ENCODE measurements at places on chromosomes 3 and 15.

DNA sequence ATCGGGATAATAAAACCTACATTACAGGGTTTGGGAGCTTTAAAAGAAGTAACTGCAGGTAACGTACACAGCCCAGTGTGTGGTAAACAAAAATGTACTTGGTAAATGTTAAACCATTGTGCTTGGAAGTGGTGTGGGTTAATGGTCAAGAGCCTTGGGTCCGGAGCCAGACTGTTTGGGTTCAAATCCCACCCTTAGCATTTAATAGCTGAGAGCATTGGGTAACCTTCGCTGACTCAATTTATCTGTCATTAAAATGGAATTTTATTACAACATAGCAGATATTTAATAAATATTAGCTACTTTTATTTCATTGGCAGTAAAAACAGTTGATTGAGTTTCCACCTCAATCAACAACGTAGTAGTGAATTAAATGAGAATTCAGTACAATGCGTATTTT is 1.5 kb downstream of the FSTL1 start:
- DNase-seq = no peak

- no peak for DNase-seq
Measured at GRCh38 chr3:110393941-110394340, 677.7 kb upstream of the NECTIN3 start.

- no peak for DNase-seq
Measured at GRCh38 chr3:183487896-183488295, 59.5 kb upstream of the MCF2L2 start.

DNA sequence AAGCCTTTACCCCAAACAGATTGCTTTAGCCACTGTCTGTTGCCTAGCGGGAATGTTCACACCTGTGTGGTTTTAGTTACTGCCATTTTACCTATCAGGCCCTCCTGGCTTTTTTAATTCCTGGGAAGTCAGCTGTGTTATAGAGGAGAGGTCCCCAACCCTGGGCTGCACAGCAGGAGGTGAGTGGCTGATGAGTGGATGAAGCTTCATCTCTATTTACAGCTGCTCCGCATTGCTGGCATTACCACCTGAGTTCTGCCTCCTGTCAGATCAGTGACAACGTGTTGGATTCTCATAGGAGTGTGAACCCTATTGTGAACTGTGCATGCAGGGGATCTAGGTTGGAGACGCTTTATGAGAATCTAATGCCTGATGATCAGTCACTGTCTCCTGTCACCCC is 127.0 kb downstream of the MBNL1 start:
- DNase-seq = no peak

- DNase-seq = no peak
Measured at GRCh38 chr3:149967086-149967685, 3.5 kb downstream of the PFN2 start.

DNA sequence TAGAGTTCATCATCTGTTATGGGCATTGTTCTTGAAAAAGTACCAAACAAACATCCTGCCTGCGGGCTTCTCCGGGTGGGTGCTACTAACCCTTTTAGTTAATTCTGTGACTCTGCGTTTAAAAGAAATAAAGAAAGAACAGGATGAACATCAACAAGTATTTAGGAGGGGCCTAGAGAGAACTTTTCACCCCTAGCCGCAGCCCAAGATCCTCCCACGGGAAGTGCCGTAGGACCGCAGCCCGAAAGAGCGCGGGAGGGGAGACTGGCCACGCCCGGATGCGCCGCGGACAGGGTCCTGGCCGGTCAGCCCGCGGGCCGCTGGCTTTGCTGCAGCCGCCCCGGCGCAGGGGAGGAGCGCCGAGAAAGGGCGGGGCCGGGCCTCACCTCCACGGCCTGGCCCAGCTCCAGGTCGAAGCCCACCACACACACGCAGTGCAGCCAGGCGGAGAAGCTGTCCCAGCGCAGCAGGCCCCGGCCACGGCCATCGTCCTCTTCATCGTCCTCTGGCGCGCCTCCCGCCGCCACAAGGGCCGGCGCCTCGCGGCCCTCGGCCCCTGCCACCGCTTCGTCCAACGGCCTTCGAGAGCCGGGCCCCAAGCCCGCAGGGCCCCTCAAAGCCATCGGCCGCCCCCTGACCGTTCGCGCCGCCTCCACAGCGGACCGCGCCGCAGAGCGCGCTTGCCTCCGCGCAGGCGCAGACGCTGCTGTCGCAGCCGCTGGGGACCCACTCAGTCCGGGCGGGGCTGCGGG is at the start of gene DENND6A:
DENND6A (minus strand) TSS at position 682 of the 752 bp plus-strand sequence; CDS start at position 623, 59 bp downstream.
- DNase-seq = peak; percentile 42

- no peak for DNase-seq
Measured at GRCh38 chr3:53674582-53674981, 171.6 kb downstream of the CHDH start.

GRCh38 chr3:190369668-190370295 is 18.2 kb upstream of the CLDN16 start:
- no peak for DNase-seq

- DNase-seq = no peak
Measured at GRCh38 chr3:89038869-89039268, 68.6 kb upstream of the EPHA3 start.

DNA sequence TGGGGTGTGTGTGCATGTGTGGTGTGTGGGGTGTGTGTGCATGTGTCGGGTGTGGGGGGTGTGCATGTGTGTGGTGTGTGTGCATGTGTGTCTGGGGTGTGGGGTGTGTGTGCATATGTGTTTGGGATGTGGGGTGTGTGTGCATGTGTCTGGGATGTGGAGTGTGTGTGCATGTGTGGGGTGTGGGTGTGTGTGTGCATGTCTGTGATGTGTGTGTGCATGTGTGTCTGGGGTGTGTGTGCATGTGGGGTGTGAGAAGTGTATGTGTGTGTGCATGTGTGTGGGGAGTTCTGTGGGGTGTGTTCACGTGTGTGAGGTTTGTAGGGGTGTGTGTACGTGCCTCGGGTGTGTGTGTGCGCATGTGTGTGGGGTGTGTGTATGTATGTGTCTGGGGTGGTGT is 6.7 kb upstream of the OCA2 start:
- DNase-seq = no peak

- DNase-seq = no peak
Measured at GRCh38 chr3:180617049-180617448, 15.1 kb downstream of the TTC14 start.

DNA sequence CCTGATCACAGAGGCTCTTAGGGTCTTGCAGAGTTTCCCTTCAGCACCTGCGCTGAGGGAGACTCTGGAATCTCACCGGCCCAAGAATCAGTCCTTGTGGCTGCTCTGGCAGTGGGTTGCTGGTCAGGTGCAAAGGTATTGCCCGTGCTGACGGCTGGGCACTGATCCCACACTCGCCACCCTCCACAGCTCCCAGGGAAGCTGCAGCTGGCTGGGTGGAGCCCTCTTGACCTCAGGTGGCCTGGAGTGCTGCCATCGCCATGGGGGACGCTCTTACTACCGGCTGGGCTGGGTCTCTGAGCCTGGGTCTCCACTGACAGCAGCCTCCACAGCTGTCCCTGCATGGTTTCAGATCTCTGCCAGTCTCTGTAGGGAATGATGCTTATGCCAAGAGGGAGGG is 52.6 kb upstream of the EPHB3 start:
- DNase-seq = no peak

GRCh38 chr15:41333026-41333562 is 413 bp downstream of the NUSAP1 start:
- no peak for DNase-seq

DNA sequence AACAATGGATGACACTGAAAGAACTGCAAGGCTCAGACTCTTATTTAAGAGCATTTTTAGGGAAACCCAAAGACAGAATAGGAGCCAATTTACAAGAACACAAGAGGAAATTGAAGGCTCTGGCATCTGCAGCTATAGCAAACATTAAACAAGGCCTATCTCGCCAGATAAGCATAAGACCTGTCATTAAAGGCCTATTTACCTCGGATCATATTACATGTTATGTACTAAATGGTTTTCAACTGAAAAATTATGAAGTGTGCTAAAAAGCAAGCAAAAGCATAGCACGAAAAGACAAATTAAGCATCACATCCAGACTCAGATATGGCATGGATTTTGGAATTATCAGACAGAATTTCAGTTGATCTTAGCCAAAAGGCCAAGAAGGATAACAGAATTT is 617.1 kb downstream of the SQOR start:
- no peak for DNase-seq

GRCh38 chr3:9901967-9902366 is 681 bp upstream of the IL17RE start:
- no peak for DNase-seq

- no peak for DNase-seq
Measured at GRCh38 chr3:123700791-123701722, 116.2 kb upstream of the HACD2 start.

GRCh38 chr3:142563496-142563997 is 15.0 kb downstream of the ATR start:
- no peak for DNase-seq

DNA sequence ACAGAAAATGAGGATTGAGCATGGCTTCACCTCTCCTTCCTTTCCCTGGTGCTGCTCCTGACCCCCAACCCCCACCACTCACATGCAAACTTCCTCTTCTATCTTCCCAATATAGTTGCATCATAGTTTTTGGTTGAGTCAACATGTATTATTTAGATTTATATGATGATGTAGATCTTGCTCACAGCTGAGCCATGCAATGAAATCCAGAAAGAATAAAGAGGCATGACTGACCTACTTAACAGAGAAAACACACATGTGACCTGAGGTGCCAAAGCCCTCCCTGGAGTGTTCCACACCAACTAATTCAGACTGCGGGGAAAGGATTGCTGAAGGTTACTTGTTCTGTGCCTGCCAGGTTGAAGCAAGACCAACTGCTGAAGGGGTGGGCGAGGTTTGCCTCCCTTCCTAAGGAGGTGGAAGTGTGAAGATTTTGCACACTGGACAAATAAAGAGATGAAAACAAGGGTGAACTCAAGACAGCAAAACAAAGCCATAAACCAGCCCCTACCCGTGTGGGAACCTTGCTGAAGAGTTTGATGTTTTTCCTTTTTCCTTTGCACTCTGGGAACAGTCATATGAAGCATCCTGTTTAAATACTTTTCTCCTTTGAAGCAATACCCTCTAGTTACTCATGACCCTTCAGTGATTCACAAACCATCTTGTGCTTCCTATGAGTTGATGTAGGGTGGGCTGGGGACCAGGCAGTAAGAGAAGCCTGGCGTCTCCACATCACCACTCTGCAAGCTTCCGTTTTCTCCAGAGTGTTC is 155.2 kb upstream of the UBE2E1 start:
- no peak for DNase-seq

DNA sequence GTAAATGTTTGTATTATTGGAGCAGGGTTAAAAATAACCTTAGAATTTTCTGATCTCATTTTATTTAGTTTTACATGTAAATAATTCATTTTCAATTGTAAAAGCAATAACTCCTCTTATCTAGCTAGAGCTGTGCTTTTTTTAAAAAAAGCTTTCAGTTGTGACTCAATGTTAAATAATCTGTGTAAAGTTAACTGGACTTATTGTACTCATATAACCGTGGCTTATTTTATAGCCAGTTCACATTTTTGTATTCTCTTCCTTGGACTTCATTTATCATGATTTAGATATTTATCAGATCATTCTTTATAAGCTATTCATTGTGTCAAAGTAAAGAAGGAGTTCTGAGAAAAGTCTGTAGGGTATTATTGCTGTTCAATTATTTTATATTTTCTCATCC is 435.6 kb downstream of the CADM2 start:
- no peak for DNase-seq

GRCh38 chr3:94220426-94220825 is 157.6 kb downstream of the NSUN3 start:
- no peak for DNase-seq

DNA sequence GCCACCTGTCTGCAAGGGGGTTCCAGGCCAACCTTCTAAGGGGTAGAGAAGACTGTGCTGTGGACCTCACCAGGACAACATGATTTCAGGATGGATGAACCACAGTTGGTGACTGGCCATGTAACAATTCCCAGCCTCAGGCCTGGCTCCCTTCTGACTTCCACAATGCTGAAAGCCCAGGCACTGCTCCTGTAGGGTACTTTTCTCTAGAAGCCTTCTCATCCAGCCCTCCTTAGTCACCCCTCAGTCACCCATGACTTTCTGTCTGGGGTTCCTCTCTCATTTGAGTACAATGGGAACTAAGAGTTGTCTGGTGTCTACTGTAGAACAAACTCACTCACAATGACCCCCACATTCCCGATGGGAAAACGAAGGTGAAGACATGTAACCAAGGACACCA is 8.6 kb downstream of the ALS2CL start:
- DNase-seq = no peak

GRCh38 chr3:106425026-106425425 is 556.2 kb upstream of the CBLB start:
- DNase-seq = no peak

- DNase-seq = no peak
Measured at GRCh38 chr3:4994144-4994730, 15.0 kb downstream of the BHLHE40 start.

DNA sequence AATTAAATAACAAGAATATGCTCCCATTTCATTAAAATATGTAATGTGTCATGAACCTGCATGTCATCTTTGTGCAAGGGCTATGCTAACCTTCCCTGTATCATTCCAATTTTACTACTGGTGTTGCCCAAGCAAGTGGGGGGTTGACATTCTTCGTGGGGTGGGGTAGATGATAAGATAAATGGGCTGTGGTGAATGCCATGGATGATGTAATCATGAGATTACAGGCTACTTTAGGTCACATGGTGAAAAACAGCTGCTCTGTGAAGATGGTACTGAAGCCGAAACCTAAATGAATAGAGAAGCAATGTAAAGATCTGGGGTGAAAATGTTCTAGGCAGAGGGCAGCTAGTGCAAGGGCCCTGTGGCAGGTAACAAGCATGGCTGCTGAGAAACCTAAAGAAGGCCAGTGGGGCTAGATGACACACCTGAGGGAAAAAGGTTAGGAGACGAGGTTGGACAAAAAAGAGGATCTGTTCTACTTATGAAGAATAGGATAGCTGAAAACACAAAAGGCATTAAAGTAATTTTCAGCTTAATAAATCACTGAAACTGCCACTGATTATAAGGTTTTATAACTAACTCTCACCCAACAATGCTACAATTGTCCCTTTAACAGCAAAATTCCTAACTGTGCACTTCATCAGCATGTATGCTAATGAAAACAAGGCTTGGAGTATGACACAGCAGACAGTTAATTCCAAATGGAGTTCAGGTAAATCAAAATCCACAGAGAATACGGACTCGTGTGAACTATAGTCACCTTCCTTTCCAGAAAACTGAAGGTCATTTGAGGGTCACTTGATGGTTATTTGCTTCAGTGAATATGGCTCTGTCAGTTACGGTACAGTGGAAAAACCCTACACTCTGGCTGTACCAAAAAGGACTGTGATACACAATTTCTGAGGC is 35.0 kb downstream of the MTMR10 start:
- no peak for DNase-seq

GRCh38 chr3:94187697-94188096 is 124.8 kb downstream of the NSUN3 start:
- no peak for DNase-seq
